ENCODE measurements at places on chromosomes 6 and 20.

DNA sequence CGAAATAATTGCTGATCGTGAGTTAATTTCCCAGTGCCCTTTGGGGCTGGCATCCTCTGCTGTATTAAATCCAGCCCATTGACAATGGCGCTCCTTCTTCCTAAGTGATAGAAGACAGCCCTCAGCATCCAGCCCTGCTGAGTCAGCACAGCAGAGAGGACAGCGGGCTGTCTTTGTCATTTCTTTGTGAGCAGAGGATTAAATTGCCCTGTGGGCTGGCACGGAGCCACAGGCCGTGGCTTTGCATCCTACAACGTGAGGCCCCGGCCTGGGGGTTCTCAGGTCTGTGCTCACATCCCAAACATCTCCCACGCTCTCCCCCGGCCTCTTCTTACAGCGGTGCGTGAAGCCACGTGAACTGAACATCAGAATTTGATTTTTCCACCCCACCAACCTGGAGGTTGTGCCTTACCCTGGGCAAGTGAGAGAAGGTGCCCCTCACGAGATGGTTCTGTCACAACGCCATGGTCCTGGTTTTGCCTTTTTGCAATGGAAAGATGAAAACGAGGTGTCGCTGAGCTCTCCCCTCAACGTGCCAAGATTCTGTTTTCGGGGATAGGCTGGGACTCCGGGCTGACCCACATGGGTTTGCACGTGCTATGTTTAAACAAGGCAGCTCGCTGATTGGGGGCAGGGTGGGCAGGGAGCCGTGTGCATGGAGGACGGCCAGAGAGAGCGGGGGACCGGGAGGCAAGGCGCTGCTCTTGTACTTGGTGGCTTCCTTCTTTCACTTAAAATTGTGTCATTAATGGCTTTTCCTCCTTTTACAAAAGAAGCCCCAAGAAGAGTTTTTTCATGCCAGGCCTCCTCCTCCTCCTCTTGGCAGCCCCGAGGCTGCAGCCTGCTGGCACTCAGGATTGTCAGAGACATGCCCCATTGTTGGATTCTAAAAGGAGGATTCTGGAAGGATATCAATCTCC, 19.5 kb downstream of the CDH4 start:
- no peak for DNase-seq

DNA sequence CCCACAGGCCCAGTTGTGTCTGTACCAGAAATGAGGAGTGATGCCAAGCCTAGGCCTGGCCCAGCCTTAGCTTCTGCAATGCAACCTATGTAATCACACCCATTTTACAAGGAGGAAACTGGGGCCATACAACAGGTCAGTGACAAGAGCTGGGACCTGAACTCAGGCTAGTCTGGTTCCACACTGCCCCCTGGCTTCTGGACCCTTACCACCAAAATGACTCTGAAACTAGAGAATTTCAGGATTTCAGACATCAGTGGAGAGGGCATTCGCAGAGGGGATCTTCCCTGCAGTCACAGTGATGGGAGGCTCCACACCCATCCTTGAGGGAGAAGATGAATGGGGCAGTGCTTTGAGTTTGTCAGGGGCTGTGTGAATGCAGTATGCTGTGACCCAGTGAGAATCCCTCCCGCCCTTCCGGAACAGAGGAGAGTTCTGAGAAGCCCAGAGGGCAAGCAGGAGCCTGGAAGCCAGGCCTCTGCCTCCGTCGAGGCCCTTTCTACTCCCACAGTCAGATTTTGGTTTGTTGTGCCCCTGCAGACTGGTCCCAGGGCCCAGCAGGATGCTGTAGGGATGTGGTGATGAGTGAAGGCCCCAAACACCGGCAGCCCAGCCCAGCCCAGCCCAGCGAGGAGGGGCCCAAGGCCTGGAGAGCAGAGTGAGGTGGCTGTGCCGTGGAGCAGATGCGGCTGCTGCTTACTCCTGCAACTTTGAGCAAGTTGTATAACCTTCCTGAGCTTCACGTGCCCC, 48.1 kb upstream of the MYL9 start:
- DNase-seq, result no peak

GRCh38 chr6:49632727-49633126, 3.9 kb downstream of the RHAG start:
- DNase-seq, result no peak

DNA sequence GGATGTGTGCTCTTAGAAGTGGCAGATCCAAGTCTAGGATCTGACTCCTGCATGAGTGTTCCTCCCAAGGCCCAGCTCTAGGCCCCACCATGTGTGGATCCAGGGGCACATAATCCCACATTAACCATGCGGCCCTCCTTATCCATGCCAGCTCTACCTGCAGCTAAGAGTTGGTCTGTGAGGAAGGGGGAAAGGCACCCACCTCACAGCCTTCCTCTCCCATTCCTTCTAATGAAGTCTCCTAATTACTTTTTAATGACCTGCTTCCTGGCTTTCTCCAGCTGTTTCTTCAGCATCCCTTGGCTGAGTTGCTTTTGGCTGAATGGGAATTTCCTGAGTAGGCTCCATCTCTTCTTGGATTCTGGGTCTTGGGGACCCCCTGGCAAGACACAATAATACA, 52.2 kb downstream of the NPEPL1 start:
- DNase-seq, result no peak

GRCh38 chr6:107108201-107108890, 7.0 kb downstream of the BEND3 start:
- peak; percentile 81 for DNase-seq

- no peak for DNase-seq
Observed at GRCh38 chr20:57612916-57613315, 7.3 kb downstream of the ZBP1 start.

DNA sequence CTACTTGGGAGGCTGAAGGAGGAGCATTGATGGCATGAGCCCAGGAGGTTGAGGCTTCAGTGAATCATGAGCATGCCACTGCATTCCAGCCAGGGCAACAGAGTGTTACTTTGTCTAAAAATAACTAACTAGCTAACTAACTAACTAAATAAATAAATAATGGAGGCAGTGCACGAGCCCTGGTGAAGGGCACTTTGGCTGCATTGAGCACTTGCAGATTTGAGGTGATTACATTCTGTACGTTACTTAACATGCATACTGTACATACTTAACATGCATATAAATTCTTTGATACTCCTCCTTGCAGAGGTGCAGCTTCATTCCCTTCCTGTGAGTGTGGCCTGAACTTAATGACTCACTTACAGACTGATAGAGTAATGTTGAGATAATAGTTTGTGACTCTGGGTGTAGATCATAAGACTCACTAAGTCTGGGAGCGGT, 10.7 kb downstream of the HLA-A start:
- DNase-seq, result peak; percentile 79

GRCh38 chr20:2468581-2469407, 1.8 kb downstream of the SNRPB start:
- no peak for DNase-seq

- DNase-seq, result no peak
Observed at GRCh38 chr6:106103728-106104109, 17.6 kb downstream of the PRDM1 start.

- no peak for DNase-seq
Observed at GRCh38 chr6:166613027-166613426, 14.0 kb downstream of the RPS6KA2 start.

DNA sequence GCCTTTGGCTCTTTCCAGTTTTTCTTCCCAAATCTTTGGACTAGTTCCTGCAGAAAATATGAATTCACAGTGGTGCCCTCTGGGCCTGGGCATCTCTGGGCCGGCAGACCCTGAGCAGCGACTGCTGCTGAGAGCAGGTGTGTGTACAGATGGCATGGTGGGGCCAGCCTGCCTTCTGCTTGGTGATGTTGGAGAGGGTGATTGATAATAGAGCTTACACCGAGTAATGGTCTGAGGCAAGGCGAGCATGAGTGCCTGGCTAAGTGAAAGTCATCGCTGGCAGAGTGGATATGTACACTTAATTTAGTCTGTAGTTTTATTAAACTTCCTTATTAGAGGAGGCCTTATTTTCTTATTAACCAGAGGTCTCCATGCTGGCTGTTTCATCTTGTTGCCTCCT, 156.9 kb downstream of the CDKAL1 start:
- no peak for DNase-seq

GRCh38 chr6:33757906-33758305, 11.2 kb upstream of the IP6K3 start:
- no peak for DNase-seq

DNA sequence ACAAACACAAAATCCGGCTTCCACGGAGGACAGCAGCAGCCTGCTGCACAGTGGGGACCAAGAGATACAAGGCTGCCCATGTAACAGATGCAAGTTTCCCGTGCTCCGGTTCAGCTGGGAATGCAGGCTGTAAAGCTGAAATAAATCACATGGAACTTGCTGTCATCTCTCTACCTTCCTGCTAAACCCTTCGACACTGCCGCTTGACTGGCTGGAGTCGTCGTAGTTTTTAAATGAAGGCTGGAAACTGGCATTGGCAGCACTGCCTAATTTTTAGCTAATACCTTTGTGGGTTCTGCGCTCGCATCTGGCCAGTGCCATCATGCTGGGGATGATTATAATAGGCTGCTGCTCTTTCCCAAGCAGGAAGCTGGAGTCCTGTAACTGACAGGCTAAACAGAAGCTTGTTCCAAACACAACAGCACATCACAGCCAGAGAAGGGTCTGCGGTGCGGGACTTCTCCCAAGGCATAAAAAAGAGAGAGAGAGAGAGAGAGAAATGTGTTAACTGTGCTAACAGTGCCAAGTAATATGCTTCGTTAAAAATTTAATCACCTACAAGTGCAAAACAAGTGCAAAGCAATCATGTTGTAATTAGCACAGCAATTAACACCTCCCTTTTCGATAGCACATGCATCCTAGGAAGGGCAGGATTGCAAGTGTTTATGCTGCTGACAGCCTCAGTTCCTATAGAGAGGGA, 146.1 kb downstream of the TFAP2A start:
- DNase-seq, result no peak

GRCh38 chr6:13395272-13396237, 67.2 kb upstream of the TBC1D7 start:
- DNase-seq, result peak; percentile 25

DNA sequence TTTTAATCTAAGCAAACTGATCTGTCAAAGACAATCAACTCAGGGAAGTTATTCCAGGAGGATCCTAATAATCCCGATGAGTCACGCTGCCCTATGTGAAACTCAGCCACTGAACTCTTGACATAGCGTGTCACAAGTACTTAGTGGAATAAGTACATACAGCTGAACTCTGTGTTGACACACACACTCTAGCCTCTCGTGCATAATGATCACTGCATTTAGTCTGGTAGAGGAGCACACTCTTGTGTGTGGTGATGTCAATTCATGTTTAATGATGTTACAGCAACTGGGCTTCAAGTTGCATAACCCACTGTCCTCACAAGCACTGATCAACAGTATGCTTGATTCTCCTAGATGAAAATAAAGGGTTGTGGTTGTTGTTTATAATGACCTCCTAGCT, 148.3 kb downstream of the HACE1 start:
- DNase-seq, result peak; percentile 44

- DNase-seq, result no peak
Observed at GRCh38 chr6:7237653-7238188, 75.3 kb downstream of the SSR1 start.

Measured in kidney epithelial cell (primary cell).